ENCODE measurements at places on chromosomes 1 and 21. TPM values are rescaled to one million over a fixed set of nuclear protein-coding genes. Genes with fewer than 3 reads are reported as not detected.

Gene OR2L2
- total RNA-seq: 0.05 TPM

Gene PTGER3
- total RNA-seq: 0.05 TPM

Gene ANGPTL3
- total RNA-seq: 220 TPM

Gene IQCC
- 0.53 TPM for total RNA-seq

All from left lobe of liver (tissue), 2 donors.